Activated CD8-positive, alpha-beta T cell treated with anti-CD3 and anti-CD28 coated beads, Interleukin-2, amount 10 ng/mL, durations not matched to agents 7 days and 5 days (primary cell): ENCODE measurements at places on chromosomes 7 and 10.

DNA sequence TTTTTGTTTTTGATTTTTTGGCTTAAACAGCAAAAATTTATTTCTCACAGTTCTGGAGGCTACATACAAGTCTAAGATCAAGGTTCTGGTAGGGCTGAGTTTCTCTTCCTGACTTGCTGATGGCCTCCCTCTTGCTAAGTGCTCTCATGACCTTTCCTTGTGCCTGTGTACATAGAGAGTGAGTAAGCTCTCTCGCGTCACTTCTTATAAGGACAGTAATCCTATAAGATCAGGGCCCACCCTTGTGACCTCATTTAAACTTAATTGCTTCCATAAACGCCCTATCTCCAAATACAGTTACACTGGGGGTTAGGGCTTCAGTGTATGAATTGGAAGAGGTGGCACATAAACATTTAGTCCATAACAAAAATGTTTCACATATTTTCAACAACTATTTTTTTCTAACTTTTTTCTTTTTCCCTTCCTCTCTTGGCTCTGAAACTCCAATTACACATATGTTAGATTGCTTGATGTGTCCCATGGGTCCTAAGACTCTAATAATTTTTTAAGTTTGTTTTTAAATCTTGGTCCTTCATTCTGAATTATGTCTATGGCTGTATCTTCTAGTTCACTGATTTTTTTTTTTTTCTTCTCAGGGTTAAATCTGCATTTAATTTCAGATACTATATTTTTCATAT lies 149.8 kb downstream of the HBP1 start:
- no peak for DNase-seq

DNA sequence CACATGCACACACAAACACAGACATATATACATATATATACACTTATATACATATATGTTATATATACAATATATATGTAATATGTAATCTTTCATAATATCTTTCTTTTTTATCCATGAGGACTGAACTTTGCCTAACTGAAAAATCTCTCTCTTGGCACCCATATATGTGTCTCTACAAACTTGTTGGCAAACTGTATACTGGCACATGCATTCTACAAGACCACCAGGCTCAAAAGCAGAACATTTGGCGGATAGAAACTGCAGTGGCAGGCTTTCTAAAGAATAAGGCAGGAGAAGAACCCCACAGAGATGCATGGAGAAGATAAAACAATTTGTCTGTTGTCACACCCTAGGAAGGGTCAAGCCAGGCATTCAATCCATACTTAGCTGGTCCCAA lies 165.3 kb downstream of the NRG3 start:
- DNase-seq: no peak

GRCh38 chr10:73168465-73168803 lies 515 bp downstream of the FAM149B1 start:
- DNase-seq: no peak

- no peak for DNase-seq
Observed at GRCh38 chr7:70016044-70016770, 417.9 kb downstream of the AUTS2 start.

DNA sequence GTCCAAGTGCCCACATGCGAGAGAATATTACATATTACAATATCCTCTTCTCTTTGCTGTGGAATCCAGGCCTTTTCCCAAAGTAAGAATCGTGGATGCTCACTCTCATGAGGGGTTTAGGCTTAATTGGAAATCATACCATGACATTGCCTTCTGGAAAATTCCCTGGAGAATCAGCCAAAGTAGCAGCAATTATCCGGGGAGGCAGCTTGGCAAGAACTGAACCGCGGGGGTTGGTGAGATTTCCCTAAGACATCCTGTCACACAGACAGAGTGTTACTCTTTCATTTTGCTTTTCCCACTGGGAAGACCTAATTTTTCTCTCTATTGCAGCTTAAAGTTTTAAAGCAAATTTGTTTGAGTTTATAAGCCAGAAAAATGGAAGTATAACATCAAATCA lies 463.6 kb upstream of the DPP6 start:
- DNase-seq: no peak

- DNase-seq: no peak
Observed at GRCh38 chr10:78121801-78122200, 88.1 kb downstream of the RPS24 start.

DNA sequence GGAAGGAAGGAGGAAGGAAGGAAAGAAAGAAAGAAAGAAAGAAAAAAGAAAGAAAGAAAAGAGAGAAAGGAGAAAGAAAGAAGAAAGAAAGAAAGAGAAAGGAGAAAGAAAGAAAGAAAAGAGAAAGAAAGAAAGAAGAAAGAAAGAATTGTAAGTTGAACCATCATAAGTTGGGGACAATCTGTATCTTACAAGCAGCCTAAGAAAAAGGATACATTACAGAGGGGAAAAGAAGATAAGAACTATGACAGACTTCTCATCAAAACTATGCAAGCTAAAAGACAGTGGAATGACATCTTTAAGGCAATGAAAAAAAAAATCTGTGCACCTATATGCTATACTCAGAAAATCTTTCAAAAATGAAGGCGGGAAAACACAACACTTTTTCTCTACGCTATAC lies 50.3 kb upstream of the SP4 start:
- no peak for DNase-seq

DNA sequence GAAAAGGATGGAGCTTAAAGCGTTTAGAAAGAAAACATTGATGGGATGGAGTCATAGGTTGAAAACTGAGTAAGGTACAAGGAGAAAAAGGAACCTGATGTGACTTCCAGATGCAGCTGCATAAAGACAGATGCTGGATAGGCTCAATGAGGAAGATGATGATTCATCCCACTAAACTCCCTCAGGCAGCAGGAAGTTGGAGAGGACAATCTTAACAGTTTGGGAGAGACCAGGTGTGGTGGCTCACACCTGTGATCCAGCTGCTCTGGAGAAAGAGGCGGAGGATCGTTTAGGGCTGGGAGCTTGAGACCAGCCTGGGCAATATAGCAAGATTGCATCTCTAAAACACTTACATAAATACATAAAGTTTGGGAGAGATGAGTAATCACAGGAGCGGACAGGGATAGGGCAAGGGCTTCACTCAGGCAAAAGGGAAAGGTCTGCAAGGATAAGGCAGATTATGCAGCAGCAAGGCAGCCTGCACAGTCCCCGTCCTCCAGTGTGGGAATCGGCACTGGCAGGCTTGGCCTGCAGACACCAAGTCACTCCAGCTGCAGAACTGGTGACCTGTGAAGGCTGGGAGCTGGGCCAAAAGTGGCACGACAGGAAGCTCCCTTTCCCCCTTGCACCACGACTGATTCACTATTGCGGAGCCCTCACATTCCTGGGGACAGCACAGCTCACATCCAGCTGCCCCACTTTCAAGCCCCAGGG lies 438.5 kb downstream of the GRID1 start:
- DNase-seq: no peak

- no peak for DNase-seq
Observed at GRCh38 chr10:123885406-123886170, 6.0 kb downstream of the CPXM2 start.

GRCh38 chr10:107544706-107545520 lies 380.4 kb upstream of the SORCS1 start:
- DNase-seq: no peak

DNA sequence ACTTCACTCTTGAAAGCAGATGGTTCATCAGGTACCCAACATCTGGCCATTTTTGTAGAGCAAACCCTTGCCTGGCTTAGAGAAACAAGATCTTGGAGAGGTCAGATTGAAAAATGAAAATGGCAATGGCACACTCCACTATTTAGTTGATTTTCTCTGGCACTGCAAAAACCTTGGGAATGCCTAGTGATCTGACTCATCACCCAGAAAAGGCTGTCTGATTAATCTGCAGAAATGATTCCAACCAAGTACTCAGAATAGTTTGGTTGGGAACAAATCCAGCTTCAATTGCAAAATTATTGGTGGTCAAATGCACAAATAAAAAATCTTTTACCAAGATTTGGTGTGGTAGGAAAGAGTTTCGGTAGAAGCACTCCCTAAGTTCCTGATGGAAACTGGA lies 351.2 kb downstream of the PHTF2 start:
- DNase-seq: no peak

- no peak for DNase-seq
Observed at GRCh38 chr7:31066516-31067130, 14.5 kb downstream of the ADCYAP1R1 start.

DNA sequence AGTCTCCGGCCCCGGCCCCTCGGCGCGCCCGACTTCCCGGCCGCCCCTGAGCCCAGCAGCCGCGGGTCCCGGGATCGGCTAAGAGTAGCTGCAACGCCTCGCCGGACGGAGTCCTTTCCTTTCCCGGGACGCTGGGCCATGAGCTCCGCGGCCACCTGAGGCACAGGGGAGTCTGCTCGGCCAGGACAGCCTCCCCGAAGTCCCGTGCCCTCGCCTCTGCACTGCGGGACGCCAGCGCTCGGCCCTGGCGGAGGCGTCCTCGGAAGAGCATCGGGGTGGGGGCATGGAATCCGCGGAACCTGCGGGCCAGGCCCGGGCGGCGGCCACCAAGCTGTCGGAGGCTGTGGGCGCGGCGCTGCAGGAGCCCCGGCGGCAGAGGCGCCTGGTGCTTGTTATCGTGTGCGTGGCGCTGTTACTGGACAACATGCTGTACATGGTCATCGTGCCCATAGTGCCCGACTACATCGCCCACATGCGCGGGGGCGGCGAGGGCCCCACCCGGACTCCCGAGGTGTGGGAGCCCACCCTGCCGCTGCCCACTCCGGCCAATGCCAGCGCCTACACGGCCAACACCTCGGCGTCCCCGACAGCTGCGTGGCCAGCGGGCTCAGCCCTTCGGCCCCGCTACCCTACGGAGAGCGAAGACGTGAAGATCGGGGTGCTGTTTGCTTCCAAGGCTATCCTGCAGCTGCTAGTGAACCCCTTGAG lies 502 bp downstream of the SLC18A3 start:
- no peak for DNase-seq

DNA sequence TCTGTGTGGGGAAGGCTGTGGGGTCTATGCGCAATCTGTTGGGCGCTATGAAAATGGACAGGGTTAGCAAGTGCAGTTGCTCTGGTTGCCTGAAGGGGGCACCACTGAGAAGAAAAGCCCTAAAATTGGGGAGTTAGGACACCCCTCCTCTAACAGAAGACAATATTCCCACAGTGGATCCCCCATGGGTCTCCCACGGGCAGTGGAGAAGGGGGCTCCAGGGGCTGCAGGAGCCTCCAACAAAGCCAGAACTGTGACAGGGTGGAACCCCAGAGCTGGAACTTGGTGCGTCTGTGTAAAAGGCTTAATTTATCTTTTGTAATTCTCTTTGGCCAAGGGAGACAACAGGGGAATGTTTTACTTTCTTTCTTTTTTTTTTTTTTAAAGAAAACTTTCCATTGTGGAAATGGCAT lies 12.5 kb upstream of the COL13A1 start:
- DNase-seq: no peak

DNA sequence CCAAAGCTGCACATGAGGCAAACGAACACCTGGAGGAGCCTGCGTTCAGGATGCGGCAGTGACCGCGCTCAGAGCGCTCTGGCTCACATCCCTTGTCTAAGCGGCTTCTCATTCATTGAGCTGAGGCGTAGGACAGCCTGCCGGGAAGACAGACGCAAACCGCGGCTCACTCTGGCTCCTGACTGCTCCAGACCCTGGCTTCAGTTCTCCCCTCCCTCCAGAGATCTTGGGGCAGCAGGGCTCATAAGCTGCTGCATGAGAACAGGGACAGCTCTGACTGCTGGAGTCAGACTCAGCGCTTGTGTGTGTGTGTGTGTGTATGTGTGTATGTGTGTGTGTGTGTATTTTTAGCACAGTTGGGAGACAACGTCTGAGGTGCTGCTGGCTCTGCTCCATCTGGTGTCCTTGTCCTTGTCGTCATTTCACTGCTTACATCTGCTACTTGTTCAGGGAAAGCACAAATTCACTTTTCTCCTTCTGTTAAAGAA lies 15.8 kb upstream of the LYZL2 start:
- DNase-seq: no peak

GRCh38 chr10:102009801-102010425 lies 46.1 kb downstream of the ARMH3 start:
- peak; percentile 56 for DNase-seq

DNA sequence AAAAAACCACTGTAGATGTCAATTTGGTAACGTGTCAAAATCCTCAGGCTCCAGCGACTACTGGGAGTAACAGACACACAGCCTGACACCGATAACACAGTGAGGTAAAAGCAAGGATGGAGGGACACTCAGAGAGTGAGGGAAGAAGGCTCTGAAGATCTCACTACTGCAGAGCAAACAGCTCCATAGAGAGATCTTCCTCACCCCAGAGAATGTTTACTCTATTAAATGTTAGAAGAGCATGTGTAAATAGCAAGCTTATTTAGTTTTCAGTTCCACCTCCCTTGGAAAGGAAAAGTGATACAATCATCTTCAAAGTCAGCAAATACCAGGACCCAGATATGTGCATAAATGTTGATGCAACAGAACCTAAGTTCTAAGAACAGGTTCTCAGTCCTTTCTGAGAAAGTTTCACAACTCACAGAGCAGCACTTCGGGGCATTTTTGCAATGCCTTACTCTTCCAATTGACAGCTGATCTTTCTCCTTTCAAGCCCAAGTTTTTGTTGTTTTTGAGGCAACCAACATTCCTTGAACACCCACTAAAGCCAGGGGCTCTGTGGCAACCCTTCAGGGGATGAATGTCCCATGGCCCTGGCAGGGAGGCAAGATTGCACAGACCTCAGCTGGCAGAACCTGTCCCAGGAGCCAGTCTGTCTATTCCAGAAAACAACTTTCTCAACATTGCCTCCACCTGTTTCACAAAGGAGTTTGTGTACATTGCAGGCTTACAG lies 177.4 kb downstream of the SFMBT2 start:
- no peak for DNase-seq

DNA sequence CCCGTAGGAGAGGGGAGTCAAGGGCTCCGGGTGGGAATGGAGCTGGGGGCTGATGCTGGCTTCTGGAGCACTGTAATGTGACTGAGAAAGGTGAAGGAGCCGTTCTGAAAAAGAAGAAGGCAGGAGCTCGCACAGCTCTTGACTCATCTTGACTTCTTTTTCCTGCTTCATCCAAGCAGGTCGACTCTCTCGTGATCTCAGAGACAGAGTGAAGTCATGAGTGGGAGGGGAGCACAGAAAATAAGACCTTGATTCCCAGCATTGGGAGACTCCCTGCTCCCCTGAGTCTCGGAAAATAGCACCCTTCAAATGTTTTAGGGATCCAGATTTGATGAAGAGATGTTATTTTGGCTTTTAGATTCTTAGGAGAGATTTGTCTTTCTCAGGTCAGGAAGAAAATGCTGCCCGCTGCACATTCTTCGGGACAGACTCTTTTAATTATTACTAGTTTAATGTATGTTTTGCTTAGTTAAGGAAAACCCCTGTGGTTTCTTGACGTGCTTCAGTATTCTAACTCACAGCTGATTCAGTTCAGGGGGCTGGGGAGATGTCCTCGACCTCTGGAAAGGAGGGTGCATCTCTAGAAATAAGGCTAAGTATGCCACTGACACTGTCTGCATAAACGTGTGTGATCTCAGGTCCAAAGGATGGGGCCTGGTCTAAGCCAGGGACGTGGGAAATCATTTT lies 34.1 kb downstream of the EGFR start:
- no peak for DNase-seq

- no peak for DNase-seq
Observed at GRCh38 chr7:32879460-32879859, 12.1 kb downstream of the KBTBD2 start.
